ENCODE measurements at places on chromosomes 1 and 21.

GRCh38 chr1:207822124-207822601 is 70.3 kb downstream of the CD46 start:
- DNase-seq = no peak

GRCh38 chr1:12320486-12320885 is 90.7 kb downstream of the VPS13D start:
- no peak for DNase-seq

DNA sequence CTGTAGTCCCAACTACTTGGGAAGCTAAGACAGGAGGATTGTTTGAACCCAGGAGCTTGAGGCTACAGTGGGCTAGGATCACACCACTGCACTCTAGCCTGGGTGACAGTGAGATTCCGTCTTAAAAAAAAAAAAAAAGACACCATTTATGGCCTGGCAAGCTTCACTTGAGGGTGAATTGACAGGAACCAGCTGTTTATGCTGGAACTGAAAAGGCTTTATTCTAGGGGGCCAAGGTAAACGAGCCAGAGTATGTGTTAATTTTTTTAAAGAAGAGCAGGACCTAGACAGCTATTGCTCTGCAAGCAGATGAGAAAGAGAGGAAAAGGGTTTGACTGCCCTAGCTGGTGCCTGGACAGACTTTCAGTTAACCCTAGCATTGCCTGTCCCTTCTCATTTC is 37.0 kb downstream of the S100A6 start:
- DNase-seq = no peak

DNA sequence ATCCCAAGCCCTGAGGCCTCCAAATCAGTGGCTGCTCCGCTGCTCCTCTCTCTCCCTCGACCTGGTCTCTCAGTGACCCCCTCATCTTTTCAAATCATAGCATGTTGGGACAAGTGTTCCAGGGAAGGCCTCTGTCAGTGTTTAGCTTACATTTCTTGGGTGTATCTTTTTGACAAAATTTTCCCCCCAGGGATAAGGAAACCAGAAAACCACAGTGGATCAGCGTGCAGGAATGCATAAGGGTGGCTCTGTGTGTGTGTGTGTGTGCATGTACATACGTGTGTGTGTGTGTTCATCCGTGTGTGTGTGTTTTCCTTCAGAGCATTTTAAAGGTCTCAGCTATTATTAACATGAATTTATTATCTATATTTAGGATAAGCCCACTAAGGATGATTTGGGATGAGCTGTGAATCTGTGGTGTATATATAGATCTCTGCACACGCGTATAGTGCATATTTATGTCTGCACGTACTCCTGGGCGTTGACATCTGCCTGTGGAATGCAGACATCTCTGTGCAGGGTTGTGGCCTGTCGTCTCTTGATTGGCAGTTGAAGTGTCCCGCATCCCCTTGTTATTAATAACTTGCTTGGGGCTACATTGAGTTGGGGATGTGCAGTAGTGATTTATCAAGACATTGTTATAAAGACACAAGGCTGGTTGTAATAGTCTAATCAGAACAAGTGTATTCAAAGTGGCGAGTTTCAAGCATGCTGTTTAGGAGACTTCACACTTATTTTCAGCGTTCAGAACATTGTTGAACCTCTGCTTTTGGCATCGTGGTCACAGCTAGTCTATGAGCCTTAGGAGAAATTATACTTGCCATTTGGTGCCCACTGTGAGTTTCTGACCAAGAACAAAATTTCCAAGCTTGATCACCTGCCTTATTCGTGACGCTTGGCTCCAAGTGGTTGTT is 55.6 kb downstream of the GALNT2 start:
- no peak for DNase-seq

DNA sequence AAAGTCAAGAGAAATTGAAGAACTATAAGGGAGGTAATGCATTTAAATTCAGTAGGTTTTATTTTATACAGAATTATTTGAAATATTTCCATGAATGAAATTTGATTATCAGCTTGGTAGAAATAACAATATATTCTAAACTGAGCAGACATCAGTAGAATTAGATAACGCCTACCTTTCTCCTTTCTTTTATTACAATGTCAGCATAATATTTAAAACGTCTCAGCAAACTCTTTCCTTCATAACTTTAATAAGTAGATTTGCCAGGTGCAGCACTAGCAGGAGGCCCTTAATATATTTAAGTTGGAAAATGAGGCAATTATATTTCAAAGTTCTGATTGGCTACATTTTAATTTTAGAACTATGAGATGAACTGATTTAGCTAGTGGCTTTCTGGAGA is 298.8 kb downstream of the BRINP3 start:
- DNase-seq = no peak
